ENCODE measurements at places on chromosomes 1 and 21. TPM values are rescaled to one million over a fixed set of nuclear protein-coding genes. Genes with fewer than 3 reads are reported as not detected.
A peak's percentile ranks its signal among the peaks of the same experiment; 100 is the strongest.

- H3K4me1 ChIP-seq = no peaks in the 10 kb centered on the region
- no peak for DNase-seq
- H3K36me3 ChIP-seq = no peaks in the 10 kb centered on the region
- H3K4me3 ChIP-seq = no peak overlapping the region
- no peaks in the 10 kb centered on the region for H3K27me3 ChIP-seq
- no peak overlapping the region for H3K27ac ChIP-seq
Observed at GRCh38 chr1:32242341-32242851, 4.6 kb upstream of the FAM167B start.

GRCh38 chr1:193919827-193920226 lies 733.4 kb upstream of the B3GALT2 start:
- DNase-seq = no peak
- no peaks in the 10 kb centered on the region for H3K27me3 ChIP-seq
- H3K4me1 ChIP-seq = no peaks in the 10 kb centered on the region
- H3K36me3 ChIP-seq = no peaks in the 10 kb centered on the region

DNA sequence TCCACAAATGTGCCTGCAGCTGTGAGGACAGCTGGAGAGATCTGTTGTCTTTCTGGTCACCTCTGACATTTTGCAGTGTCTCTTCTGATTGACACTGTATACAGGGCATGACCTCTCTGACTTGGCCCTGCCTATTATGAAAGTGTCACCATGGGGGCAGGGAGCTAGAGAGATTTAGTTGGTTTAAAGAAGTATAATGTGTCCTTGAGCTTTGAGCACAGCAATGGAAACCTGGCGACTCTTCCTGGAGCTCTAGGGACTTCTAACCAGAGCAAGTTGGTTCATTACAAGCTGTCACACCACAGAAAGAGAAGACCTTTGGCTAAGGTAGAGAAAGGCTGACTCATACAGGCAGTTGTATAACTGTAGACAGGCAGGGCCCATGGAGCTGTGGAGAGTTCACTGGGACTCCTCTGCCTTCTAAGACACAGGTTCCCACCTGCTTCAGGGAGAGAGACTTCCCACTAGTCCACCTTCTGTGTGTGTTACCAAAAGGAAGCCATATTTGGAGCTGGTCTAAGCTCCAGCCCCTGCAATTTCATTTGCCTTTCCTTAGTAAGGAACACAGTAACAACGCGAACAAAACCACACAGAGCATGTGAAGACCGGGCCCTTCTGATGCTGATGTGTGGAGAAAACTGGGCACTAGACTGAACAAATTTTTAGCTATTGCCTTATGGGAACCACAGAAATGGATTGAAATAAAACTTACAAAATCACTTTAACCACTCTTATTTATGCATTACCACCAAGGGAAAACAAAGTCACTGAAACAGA lies 90.5 kb upstream of the ADAR start:
- DNase-seq = no peak
- H3K4me3 ChIP-seq = no peak overlapping the region

DNA sequence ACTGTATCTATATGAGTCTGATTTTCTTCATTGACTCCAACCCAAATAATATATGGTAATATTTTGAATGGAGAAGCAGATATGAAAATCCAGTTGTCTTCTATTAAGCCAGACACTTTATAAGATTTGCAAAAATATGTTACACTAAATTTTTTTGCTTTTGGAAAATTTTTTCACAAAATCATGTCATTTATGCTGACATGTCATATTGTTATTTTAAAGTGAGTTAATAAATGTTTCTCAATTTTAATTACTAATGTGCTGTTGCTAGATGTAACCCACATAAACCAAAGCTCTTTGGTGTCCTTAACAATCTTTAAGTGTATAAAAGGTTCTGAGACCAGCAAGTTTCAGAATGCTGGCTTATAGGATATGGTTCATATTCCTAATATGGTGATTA lies 142.5 kb downstream of the HS2ST1 start:
- no peak overlapping the region for H3K27ac ChIP-seq
- H3K4me3 ChIP-seq = no peak overlapping the region
- peaks cover 3% of the 10 kb centered on the region for H3K4me1 ChIP-seq
- no peaks in the 10 kb centered on the region for H3K36me3 ChIP-seq

DNA sequence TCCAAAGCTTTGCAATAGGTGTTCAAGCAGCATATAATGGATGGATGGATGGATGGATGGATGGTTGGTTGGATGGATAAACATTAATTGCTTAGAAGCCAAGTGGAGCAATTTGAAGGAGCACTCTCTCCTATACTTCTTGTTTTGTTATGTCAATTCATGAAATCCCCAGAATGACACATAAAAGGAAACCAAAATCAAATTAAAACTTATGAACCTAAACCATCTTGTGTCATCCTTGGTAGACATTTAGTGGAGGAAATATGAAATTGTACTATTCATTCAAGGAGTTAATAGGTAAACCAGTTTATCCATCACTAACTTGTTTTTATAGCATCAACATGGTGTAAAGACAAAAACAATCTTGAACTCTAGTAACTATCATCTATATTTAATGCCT lies 122.5 kb downstream of the NR5A2 start:
- H3K36me3 ChIP-seq = no peaks in the 10 kb centered on the region
- H3K4me1 ChIP-seq = peaks cover 52% of the 10 kb centered on the region
- H3K27me3 ChIP-seq = no peaks in the 10 kb centered on the region
- H3K27ac ChIP-seq = peak overlapping the region; percentile 68
- no peak for DNase-seq

DNA sequence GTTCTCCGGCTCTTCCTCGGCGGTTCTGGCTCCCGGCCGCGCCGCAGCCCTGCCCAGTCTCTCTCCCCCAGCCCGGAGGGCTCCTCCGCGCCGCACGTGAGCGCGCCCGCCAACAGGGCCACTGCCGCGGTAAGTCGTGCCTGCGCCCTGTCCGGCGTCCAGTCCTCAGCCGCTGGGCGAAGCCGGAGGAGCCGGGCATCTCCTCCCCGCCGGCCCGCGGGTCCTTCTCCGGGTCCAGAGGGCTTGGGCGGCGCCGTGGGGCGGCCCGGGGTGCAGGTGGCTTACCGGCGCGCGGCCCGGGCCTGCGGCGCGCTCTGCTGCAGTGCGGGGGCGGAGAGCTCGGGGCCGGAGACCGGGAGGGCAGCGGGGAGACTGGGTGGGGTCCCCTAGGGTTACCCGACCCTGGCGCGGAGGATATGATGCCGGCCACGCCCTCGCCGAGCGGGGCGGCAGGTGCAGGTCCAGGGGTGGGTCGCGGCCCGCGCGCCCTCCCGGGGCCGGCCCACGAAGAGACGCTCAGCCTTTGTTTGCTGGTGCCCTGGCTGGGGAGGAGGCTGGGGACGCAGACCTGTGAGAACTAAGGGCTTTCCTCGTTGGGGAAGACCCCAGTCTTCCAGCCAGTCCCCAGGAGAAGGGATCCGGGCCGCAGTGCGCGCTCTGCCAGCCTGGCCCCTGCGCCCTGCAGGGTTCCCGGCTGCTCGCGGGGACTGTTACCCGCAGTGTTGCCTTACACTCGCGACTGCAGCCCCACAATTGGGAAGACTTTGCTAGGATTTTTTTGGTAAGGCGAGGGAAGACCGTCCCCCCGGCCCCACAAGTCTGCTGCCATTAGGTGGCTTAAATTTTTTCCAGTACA lies at the start of gene DOP1B:
Gene DOP1B, plus strand, starts transcription at position 10 of the 856 bp plus-strand sequence. CDS start 7,910 bp downstream, outside the sequence.
- DNase-seq = peak; percentile 72
- no peak within 1 kb of the TSS for H3K27ac ChIP-seq
- H3K36me3 ChIP-seq = no peaks in the 10 kb centered on the region
- no peaks in the 10 kb centered on the region for H3K27me3 ChIP-seq

ITLN1 gene
- total RNA-seq = not detected

- H3K27me3 ChIP-seq = no peaks in the 10 kb centered on the region
- H3K4me1 ChIP-seq = no peaks in the 10 kb centered on the region
- H3K27ac ChIP-seq = no peak overlapping the region
- DNase-seq = no peak
- H3K36me3 ChIP-seq = no peaks in the 10 kb centered on the region
Observed at GRCh38 chr1:22171951-22172715, 29.2 kb upstream of the WNT4 start.

DNA sequence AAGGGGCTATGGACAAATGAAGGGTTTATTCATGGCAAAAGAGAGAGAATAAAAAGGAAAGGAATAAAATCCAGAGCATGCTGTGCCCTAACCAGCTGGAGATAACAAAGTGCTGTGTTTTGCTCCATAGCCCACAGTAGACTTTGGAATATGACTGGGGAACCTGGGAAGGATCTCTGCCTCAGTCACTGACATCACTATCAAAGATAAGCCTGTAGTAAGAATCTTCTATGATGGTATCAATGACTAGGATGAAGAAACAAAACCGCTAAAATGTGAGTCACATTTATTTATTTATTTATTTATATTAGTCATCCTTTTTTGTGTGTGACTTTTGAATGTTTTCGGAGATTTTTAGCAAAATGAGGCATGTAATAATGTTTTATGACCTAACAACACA lies 56.3 kb downstream of the NVL start:
- H3K4me3 ChIP-seq = no peak overlapping the region
- H3K4me1 ChIP-seq = peaks cover 10% of the 10 kb centered on the region
- no peak for DNase-seq
- H3K27me3 ChIP-seq = no peaks in the 10 kb centered on the region

GRCh38 chr1:219701476-219701875 lies 88.6 kb upstream of the ZC3H11B start:
- H3K27me3 ChIP-seq = no peaks in the 10 kb centered on the region
- DNase-seq = no peak
- no peak overlapping the region for H3K4me3 ChIP-seq
- no peak overlapping the region for H3K27ac ChIP-seq

GRCh38 chr1:166026555-166026954 lies 140.2 kb downstream of the FAM78B start:
- H3K4me1 ChIP-seq = no peaks in the 10 kb centered on the region
- H3K36me3 ChIP-seq = no peaks in the 10 kb centered on the region
- no peak for DNase-seq
- no peak overlapping the region for H3K4me3 ChIP-seq
- peaks cover 35% of the 10 kb centered on the region for H3K27me3 ChIP-seq

LINGO4 gene
- total RNA-seq = not detected

- peak overlapping the region; percentile 79 for H3K4me3 ChIP-seq
- H3K27ac ChIP-seq = peak overlapping the region; percentile 79
- no peaks in the 10 kb centered on the region for H3K27me3 ChIP-seq
- DNase-seq = no peak
- peaks cover 31% of the 10 kb centered on the region for H3K36me3 ChIP-seq
Observed at GRCh38 chr1:100448366-100448765, 89.6 kb upstream of the GPR88 start.
